ENCODE measurements at places on chromosomes 3 and 15.

DNA sequence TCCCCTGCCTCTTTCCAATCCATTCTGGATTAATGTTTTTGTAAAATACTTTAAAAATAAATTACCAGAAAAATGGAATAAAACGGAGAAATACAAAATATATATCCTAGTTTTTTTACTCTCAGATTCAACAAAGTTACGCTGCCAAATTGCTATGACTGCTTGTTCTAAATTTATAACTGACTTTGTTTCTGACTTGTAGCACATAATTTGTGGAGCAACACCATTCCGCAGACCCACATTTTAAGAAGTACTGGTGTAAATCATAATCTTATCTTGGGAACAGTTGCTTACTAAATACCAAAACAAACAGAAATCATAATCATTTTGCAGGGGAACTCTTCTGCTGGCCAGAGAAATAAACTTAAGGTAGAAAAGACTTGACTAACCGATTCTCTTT is 339.4 kb upstream of the CBLB start:
- DNase-seq: no peak

DNA sequence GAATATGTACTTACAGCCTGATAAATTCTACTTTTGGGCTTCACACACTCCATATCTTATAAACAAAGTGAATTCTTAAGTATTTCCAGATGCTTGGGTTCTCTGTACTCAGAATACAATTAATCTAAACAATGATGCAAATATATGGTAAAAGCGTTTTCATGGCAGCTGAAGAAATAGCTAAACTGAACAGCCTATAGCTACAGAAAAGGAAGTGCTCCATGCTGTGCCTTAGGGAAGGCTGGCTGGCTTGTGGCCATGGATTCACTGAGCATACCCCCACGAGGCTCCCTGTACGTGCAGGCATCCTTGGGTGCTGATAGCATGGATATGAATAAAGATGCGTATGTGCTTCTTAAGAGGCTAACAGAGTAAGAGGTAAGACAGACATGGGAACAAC is 264.0 kb downstream of the KLF13 start:
- DNase-seq: no peak

DNA sequence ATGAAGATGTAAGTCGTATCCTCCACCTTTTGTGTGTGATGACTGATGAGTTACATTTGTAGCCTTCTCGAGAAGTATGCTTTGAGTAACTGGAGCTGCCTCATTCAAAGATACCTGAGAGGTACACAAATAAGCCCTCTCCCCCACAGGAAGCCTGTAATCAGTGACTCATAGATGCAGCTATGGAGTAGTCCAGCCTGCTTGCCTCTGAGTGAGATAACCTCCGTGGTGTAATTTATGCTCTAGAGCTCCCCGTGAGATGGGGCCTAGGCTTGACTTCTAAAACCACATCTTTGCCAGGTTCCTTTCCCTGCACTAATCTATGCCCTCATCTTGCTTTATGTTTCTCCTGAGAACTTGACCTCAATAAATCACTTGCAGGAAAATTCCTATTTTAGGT is 291.7 kb downstream of the SUCLG2 start:
- no peak for DNase-seq

GRCh38 chr3:25658836-25659235 is 5.9 kb downstream of the TOP2B start:
- DNase-seq: no peak

GRCh38 chr3:195125646-195126045 is 145.3 kb downstream of the XXYLT1 start:
- DNase-seq: no peak

GRCh38 chr15:77527831-77528231 is 104.9 kb downstream of the LINGO1 start:
- no peak for DNase-seq

- DNase-seq: no peak
Observed at GRCh38 chr3:197793247-197793646, 2.2 kb downstream of the LRCH3 start.

GRCh38 chr3:107250221-107250620 is 127.0 kb upstream of the CCDC54 start:
- DNase-seq: no peak

DNA sequence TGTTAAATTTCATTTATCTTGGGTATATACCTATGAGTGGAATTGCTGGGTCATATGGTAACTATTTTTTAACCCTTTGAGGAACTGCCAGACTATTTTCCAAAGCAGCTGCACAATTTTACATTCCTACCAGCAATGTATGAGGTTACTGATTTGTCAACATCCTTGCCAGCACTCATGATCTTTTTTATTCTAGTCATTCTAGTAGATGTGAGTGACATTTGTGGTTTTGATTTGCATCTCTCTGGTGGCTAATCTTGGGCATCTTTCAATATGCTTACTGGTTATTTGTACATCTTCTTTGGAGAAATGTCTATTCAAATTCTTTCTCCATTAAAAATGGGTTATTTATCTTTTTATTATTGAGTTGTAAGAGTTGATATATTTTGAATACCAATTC is 21.3 kb upstream of the LRRC58 start:
- no peak for DNase-seq

DNA sequence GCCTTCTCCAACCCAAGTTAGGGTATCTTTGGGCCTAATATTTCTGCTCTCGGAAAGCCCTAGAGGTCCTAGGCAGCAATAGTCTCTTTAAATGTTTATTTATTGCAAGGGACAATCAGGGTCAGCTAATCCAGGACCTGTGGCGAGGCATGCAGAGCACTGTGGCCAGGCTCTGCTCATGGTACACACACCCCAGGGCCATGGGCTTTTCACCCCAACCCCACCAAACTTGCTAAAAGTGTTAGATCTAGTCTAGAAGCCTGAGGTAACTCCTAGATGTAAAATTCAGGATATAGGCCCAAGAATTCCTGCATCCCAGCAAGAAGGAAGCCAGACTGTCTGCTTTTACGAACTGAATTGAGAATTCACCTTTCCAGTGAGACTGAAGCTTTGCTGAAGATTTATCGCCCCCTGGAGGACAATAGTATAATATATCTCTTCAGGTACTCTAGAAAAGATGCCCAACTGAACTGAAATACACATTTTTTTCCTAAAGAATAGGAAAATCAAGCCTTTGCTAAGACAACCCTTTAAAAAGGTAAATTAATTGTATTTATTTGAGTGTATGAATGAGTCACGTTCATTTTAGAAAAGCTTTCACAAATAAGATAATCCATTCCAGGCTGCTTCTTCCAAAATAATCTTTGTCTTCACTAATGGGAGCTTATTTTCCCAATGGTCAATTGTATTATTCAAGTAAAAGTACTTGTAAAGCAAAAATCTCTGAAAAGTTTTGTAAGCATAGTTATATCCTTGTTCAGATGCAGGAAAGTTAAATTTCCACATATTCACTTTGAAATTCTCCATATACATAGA is 89.8 kb downstream of the LRRC3B start:
- DNase-seq: peak; percentile 16

GRCh38 chr3:33488246-33488645 is 48.0 kb upstream of the UBP1 start:
- no peak for DNase-seq

DNA sequence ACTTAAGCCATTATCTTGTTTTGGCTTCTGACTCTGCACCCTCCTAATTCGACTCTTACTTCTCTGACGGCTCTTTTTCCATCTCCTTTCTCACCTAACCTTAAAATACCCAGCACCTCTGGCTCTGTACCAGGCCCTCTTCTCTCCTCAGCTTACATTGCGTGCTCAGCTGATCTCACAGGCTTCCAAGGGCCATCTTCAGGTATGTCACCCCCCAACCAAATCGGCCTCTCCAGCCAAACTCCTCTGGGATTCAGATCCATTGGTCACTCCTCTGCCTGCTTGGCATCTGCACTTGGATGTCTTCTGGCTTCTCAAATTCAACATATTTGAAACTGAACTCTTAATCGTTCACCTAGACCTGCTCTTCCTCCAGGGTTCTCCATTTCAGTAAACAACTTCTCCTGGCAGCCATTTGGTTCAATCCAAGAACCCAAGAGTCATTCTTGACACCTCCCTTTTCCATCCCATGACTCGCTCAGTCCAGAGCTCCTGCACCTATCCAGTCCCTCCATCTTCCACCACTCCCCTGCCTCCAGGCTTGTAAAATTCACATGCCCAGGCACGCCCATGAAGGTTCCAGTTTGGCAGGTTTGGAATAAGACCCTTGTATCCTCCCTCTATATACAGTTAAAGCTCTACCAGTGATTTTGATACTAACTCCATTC is 35.2 kb upstream of the SLC41A3 start:
- DNase-seq: no peak

- no peak for DNase-seq
Observed at GRCh38 chr3:88150371-88150770, 612 bp downstream of the C3orf38 start.

GRCh38 chr3:18648868-18649462 is 223.8 kb upstream of the SATB1 start:
- DNase-seq: no peak

DNA sequence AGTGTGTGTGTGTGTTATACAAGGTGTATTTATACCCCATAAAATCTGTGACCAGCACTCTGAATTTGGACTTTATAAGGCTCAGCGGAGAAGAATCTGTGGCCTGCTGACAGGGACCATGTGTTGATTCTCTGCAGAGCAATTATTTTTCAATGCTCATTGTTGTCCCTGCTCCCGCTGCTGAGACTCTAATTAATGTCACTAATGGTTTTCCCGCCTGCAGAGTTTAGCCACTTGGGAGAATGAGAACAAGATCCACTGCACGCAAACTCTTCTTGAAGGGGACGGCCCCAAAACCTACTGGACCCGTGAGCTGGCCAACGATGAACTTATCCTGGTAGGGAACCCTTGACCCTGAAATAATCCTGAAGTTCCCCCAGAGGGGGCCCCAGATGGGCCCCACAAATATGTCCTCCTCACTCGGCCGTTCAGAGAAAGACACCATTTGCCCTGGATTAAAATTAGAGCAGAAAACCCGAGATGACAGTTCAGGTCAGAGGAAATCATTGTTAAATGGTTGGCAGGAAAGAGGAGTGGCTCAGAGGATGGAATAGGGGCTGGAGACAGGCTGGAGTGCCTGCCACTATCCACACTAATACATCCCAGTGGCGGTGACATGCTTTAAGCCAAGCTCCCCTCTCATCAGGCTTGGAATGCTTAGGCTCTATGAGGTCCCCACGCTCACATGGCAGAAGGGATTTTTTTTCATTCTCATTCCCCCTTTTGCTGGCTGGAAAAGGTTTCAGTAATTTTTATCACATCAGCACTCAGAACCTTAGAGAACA is 3.3 kb downstream of the CRABP1 start:
- no peak for DNase-seq

GRCh38 chr3:165440380-165440779 is 244.2 kb upstream of the SLITRK3 start:
- no peak for DNase-seq

DNA sequence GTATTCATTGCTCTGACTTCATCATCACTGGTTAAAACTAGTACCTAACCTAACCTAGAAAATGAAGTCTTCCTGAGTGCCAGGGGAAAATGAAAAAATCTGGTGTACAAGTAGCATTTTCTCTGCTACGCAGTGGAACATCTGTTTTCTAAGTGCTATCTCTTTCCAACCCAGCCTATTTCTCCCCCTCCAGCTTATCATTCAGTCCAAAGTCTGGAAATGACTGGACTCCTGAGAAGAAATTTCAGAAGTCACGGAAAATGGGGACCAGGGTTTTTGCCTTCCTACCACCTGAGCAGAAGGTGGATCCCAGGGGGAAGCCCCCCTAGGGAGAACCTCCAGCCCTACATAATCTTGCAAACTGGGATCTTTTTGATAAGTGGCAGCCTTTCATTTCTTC is 9.6 kb upstream of the GLCE start:
- DNase-seq: no peak

Measured in NCI-H2029 treated with DMSO at 0.1 percent for 48 hours (cell line).